NCI-H748 treated with DMSO at 0.1 percent for 48 hours (cell line): ENCODE measurements at places on chromosomes 3 and 15.

GRCh38 chr3:172915911-172916514, 165.5 kb downstream of the ECT2 start:
- DNase-seq, result peak; percentile 85

DNA sequence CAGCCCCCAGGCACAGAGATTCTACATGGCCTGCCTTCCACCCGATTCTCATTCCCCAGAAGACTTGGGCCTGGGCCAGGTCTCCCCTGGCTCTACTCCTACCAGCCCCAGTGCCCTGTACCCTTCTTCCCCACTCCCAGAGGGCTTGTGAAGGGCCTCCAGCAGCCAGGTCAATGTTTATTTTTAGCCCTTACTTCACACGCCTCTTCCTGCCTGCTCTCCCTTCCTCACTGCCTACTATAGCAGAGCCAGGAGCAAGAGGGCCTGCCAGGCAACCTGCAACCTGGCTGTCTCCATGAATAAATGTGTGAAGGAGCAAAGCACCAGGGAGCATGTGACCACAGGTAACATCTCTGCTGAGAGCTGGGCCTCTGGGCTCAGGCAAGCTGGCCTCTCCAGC, 26.4 kb upstream of the APEH start:
- DNase-seq, result no peak

- DNase-seq, result no peak
Measured at GRCh38 chr3:141272906-141273662, 41.5 kb downstream of the PXYLP1 start.

DNA sequence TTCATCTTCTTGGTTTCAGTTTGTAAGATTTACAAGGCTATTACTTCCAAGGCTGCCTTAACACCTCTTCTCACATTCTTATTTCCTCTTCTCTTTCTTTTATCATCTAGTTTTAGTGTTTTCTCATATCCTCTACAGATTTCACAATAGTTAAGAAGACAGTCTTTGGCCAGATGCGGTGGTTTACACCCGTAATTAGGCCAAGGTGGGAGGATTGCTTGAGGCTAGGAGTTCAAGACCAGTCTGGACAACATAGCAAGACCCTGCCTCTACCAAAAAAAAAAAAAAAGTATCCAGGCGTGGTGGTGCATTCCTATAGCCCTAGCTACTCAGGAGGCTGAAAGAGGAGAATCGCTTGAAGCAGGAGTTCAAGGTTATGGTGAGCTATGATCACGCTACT, 3.5 kb upstream of the ALDH1A2 start:
- no peak for DNase-seq

DNA sequence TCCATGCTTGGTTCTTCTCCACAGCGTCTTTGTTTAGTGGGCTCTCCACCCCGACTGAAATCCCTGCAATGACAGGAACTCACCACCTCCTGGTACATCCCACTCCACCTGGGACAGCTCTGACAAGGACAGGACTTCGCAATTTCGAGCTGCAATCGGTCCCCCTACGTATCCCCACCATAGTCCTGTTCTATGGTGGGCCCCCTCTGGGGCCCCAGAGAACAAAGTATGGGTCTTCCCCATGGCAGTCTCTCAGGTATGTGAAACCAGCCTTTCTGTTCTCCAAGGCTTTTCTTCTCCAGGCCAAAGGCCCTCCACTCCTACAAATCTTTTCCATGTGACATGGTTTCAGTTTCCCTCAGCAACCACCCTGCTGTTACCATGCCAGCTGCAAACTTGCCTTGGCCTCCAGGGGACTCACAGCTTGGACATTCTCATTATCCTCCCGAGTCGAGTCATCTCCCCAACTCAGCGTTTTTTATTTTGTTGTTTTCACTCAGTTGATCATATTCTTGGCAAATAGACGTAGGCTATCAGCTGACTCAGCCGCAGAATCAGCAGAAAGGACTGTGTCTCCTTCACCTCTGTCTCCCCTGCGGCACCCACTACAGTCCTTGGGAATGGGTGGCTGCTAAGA, 233.3 kb downstream of the OPA1 start:
- DNase-seq, result no peak

- DNase-seq, result no peak
Measured at GRCh38 chr3:164521139-164521538, 557.2 kb downstream of the SI start.

DNA sequence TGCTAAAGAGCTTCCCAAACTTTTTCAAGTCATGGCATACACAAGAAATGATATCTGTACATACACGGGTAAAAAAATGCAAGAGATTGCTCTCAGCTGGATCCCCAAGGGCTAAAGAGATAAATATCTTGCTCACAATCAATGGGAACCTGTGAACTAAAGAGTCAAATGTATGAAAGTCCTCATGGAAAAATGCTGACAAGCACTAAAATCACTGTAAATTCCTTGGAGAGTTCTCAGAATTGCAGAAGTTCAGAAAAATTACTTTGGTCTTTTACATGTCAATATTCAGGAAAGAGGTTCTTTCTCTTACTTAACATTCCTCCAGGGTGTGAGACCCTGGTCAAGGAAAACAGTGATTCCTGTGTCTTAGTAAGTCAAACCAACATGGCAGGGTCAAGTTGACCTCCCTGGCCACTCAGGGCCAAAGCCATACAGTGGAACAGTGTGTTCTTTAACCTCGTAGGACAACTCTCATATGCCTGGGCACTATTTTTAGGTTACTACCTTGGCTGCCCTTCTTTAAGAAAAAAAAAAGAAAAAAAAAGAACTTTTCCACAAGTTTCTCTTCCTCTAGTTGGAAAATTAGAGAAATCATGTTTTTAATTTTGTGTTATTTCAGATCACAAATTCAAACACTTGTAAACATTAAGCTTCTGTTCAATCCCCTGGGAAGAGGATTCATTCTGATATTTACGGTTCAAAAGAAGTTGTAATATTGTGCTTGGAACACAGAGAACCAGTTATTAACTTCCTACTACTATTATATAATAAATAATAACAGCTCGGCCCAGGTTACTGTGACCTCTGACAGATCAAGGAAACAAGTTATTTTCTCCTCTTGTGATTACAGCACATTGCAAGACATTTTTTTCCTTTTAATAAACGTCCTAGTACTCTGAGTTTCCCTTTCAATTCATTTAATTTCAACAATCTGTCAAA, 12.5 kb downstream of the SSR3 start:
- no peak for DNase-seq

GRCh38 chr3:112856537-112856936, 9.9 kb upstream of the CD200R1L start:
- no peak for DNase-seq
